ENCODE measurements at places on chromosomes 5 and 9.

DNA sequence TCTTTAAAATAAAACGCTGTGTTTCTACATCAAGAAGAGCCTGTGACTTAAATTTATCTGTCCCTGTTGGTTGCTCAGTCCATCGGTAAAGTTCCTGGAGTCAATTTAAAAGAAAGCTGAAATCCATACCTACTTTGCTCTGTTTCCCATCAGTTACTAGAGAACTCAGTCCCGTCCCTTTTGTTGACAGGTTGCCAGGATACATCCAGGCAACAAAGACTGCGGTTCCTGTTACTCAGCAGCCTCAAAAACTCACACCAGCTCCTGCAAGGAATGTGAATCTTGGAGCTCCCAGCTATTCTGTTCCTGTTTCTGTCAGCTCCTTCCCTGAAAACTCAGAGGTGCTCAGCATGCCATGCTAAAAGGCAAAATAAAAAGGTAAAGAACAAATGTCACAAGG, at the start of gene ZNF474:
ZNF474 (plus strand) TSS at position 241 of the 400 bp plus-strand sequence. CDS start 22,445 bp downstream, outside the sequence.
- no peak for DNase-seq

GRCh38 chr9:126423916-126424185, 97.2 kb downstream of the MVB12B start:
- DNase-seq = no peak

DNA sequence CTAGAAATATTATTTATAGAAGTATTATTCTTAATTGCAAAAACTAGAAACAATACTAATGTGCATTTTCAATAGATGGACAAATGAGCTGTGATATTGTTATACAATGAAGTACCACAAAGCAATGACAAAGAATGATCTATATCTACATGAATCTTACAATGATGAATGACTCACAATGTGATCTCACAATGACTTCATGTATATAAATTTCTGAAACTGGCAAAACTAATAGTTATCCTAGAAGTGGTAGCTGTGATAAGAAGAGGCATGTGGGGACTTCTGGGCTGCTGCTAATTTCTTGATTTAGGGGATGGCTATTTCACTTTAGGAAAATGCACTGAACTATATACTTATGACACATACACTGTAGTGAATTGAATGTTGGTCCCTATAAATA, 396.0 kb upstream of the ZNF608 start:
- no peak for DNase-seq

DNA sequence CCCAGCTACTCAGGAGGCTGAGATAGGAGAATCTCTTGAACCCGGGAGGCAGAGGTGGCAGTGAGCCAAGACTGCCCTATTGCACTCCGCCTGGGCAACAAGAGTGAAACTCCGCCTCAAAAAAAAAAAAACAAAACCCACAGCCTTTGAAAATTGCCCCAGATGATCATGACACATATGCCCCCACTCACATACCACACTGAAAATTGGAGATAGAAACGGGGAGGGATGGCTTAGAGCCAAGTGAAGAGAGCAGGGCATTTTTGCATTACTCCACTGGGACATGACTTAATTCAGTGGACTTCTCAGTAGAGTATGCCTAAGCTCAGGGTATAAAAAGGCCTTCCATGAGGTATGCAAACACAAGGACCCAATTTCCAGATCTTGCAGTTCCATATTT, 309.3 kb downstream of the BNC2 start:
- no peak for DNase-seq

- no peak for DNase-seq
These were observed 14.0 kb upstream of the TRIO start for GRCh38 chr5:14129123-14129522.

DNA sequence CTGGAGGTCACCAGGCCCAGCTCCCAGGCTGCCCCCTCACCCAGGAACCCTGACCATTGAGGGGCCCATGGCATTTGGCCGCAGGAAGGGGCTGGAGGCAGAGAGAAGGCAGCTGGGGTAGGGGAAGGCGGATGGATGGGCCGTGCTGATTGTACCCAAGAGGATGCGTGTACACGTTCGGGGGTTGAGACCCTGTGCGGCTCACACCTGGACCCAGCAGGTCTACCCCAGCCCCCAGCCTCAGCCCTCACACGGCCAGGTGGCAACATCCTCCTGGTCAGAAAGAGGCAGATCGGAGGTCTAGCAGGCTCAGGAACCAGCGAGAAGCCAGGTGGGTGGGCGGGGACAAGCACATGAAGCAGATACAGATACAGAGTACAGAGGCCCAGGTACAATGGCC, 33.7 kb downstream of the NACC2 start:
- DNase-seq = no peak
